ENCODE measurements at places on chromosomes 4 and X.

DNA sequence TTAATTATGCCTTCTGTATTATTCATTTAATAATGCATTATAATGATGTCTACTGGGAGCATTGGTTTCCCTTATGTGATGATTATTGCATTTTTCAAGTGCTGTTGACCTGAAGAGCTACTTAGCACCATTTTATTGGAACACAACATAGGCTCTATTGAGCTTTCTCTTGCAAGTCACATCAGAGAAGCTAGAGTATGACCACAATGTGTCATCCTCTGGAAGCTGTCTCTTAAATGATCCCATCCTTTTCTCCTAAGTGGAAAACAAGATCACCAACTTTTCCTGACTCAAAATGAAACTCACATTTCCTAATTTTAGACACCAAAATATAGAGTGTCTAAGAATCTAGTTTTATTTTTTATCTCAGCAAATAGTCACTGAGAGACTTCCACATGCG, 1451.9 kb downstream of the PCDH7 start:
- DNase-seq = no peak

- no peak for DNase-seq
These were observed 214.7 kb downstream of the ZNF674 start for GRCh38 chrX:46330513-46330912.

DNA sequence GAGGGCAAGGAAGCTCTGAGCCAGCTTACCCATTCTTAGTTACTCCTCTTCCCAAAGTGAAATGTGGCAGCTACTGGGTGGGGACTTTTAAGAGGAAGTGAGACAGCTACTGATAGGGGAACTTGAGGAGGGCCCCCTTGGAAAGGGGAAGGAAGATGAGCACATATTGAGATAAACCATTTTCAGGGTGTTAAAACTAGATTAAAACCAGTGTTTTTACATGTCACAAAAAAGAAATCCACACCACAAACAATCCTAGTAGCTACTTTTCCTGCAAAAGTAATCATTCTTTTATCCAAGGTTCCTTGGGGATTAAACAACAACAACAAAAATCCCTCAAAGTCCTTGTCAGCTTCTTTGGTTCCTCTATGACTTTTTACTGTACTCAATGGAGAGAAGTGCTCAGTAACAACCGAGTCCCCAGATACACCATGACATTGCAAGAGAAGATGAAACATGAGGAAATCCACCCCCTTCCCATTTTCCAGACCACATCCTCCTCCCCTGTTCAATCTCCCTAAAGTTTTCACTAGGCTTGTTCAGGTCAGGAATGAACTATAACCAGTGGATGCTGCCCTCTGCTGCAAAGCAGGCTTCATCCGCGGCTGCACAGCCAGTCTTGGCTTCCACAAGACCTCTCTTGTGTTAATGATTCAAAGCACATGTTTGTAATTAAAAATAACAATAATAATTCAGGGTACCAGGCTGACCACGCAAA, 113.5 kb upstream of the TMEM164 start:
- DNase-seq = peak; percentile 26

DNA sequence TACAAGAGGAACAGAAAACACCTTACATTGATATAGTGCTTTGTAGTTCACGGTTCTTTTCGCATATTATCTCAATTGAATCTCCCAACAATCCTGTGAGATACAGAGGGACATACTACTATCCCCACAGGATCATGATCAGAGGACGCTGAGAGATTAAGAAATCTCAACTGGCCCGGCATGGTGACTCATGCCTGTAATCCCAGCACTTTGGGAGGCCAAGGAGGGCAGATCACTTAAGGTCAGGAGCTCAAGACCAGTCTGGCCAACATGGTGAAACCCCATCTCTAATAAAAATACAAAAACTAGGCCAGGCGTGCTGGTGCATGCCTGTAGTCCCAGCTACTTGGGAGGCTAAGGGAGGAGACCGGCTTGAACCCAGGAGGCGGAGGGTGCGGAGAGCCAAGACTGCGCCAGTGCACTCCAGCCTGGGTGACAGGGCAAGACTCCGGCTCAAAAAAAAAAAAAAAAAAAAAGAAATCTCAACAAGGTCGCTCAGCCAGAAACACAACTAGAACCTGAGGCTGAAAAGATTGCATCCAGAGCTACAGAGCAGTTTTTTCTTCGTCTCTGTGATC, 7.4 kb downstream of the APOO start:
- DNase-seq = no peak

GRCh38 chr4:121777625-121778024, 12.7 kb upstream of the SMIM43 start:
- no peak for DNase-seq

DNA sequence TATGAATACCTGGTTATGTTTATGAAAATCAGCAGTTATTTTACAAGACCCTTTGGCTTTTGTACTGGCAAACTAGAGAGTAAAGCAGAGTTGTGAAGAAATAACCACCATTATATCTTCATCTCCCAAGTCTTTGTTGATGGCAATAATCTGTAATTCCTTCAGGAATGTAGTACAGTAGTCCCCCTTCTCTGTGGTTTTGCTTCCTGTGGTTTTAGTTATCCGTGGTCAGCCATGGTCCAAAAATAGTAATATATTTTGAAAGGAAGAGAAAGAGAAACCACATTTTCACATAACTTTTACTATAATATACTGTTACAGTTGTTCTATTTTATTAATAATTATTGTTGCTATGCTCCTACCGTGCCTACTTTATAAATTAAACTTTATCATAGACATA, 27.8 kb downstream of the BANK1 start:
- no peak for DNase-seq

DNA sequence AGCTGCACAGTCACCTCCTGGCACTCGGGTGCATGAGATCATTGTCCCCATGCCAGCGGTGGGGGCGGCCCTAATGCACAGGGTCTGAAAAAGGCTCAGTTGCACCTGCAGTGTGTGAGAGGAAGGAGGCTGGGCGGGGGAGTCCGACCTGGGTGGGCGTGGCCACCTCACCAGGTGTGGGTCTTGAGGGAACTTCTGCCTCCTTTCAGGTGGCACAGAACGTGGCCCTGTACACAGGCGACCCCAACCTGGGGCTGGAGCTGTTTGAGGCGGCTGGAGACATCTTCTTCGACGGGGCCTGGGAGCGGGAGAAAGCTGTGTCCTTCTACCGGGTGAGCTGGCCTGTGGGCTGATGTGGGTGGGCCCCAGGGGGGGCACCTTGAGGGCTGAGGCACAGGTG, 34.3 kb upstream of the HTRA3 start:
- no peak for DNase-seq

DNA sequence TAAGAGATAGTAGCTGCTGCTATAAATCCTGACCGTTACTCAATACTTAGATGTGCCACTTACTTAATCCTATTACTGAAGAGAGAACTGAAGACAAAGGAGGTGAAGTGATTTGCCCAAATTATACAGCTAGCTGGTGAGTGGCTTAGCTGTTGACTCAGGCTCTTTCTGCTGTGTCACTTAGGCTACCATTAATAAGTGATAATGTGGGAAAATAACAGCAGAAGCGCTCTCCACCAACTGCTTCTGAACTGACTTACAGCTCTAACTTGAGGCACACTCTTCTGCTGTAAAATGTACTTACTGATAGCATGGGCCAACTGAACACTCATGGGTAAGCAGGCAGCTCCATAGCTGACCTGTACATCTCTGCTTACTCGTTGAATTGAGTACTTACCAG, 7.5 kb upstream of the KLHL5 start:
- no peak for DNase-seq

DNA sequence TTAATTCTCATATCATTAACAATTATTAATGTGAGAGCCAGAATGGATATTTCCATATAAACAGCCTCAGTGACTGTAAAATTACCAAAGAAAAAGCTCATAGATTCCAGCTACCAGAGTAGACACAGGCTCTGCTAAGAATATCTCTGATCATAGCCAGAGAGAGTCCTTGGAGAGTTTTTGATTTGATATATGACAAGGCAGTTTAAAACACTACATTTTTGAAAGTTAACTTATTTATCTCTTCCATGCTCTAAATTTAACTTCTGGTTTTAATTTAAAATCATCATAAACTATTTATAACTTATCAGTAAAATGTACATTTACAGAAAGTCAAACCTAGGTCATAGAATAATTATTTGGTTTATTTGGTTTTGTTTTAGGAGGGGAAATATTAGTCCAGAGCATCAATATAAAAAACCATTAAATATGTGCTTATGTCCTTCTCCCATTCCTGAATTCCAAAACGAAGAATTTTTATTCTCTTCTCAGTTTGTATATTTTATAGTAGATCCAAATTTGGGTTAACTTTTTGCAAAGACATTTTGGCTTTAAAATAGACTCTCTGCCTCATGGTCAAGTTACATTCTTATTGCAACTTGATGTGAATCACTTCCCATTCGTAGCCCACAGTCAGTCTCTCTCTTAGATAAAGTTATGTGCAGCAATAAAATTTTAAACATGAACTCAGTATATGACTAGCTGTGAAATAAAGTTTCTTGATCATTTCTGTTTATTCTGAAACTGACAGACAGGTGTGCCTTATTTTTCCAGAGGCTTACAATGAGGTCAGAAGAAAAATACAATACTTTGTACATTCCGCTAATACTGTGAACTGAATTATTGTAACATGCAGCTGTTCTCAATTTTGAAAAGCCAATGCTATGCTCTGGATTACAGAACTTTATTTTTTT, 267.1 kb downstream of the PAPSS1 start:
- DNase-seq = no peak

GRCh38 chr4:22474636-22475310, 41.1 kb downstream of the ADGRA3 start:
- DNase-seq = no peak

DNA sequence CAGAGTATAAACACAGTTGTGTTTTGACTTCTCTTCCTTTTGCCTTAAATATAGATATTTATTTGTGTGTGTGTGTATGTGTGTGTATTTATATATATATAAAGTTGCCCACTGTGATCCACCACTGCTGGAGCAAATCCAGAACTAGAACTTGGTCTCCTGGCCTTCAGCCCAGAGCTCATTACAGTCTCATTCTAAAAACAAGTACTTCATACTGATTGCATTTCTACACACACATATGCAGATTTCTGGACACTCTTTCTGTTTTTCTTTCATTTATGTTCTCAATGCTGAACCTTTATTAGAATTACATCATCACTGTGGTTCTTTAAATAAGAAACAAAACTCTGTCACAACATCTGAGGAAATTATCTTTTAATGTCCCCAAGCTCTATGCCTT, 381 bp downstream of the TXK start:
- no peak for DNase-seq

- DNase-seq = no peak
These were observed 3.4 kb upstream of the ATP11C start for GRCh38 chrX:139936259-139936658.

DNA sequence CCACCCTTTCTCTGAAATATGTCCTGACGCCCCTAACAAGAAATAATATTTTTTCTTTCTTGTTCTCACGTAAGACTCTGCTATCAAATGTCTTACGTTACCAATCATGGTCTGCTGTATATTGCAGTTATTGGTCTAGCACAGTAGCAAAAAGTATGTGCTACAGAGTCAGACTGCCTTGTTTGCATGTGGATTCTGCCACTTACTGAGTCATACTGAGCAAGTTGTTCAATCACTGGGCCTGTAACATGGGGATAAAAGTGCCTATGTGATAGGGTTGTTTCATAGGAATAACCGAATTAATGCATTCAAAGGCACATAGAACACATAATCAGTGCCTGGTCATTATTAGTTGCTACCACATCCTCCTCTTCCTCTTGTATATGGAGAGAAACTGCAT, 14.1 kb downstream of the RPGR start:
- no peak for DNase-seq

DNA sequence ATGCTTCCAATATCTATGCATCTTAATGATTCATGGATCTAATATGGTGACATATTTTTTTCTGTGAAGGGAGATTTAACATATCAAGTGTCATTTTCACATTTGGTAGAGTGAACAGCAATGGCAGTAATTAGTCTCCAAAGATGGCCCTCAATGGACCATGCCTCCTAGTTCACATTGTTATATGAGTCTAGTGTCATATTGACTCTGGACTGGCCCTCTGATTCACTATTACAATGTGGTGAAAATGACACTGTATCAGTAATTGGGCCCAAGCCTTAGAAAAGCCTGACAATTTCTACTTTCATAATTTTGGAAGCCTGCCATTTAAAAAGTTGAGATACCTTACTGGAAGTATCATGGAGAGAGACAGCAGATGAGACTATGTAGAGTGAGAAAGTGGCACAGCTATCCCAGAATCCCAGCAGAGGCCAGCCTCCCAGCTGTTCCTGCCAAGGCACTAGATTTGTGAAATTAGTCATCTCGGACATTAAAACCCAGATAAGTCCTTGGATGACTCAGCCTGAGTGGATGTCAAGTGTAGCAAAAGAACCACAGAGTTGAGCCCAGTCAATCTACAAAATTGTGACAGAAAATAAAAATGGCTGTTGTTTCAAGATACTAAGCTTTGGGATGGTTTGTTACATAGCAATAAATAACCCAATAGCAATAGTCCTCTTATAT, 68.4 kb downstream of the ARHGEF38 start:
- DNase-seq = no peak

DNA sequence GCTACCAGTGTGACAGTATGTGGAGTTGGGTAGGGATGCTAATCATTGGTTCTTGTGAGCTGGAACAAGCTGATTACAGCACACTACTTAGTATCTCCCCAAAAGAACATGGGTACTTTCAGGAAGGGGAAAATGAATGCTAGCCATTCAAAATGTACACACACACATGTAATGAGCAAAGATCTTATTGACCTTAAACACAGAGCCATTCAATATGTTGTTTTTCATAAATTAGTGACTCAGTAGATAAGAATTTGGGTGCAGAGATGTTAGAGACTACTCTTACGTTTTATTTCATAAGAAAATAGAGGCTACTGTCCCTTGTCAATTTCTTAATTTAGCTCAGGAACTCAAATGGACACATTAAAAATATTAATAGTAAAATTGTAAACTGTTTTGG, 509.5 kb upstream of the ATOH1 start:
- DNase-seq = no peak

- no peak for DNase-seq
These were observed 414.8 kb downstream of the OPHN1 start for GRCh38 chrX:68018248-68019203.

DNA sequence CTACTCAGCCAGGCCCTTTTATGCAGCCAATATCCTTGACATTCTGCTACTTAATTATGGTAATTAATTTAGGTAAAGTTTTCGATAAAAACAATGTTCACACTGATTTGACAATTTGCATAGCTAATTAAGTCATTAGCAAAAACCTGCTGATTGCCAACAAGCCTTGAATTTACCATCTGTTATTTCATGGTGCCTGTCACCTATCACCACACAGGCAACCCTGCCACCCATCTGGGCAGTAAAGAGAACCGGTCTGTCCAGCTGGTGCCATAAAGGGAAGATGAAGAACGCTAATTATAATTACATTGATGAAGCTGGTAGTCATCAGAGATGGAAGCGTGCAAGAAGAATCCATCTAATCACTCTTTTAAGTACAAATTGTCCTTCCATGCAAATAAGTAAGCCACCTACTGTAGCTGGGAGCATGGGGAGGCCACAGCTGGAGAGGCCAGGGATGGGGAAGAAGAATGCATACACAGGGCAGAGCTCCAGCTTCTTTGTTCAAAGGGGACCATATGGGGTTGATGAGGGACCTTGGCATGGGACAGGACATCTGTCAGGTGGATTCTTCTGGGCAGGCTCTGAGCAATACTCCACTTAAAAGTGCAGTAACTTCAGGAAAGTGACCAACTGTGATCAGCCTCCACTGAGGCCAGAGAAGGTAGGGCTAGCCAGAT, 277.3 kb upstream of the TAPT1 start:
- no peak for DNase-seq

GRCh38 chr4:88939697-88940096, 117.3 kb downstream of the FAM13A start:
- no peak for DNase-seq
